ENCODE measurements at places on chromosomes 5 and 9.

GRCh38 chr5:29547236-29547865 is 1646.1 kb upstream of the CDH6 start:
- DNase-seq: no peak

DNA sequence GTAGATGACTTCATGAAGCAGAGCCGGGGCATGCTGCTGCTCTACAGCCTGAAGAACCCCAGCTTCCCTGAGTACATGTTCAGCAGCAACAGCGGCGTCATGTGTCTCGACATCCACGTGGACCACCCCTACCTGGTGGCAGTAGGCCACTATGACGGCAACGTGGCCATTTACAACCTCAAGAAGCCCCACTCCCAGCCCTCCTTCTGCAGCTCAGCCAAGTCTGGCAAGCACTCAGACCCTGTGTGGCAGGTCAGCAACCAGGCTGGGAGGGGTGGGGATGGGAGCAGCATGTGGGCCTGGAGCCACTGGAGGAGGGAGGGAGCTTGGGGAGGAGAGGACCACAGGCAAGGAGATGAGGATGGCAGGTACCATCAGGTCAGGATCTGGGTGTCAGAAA is 16.2 kb downstream of the ENHO start:
- no peak for DNase-seq

DNA sequence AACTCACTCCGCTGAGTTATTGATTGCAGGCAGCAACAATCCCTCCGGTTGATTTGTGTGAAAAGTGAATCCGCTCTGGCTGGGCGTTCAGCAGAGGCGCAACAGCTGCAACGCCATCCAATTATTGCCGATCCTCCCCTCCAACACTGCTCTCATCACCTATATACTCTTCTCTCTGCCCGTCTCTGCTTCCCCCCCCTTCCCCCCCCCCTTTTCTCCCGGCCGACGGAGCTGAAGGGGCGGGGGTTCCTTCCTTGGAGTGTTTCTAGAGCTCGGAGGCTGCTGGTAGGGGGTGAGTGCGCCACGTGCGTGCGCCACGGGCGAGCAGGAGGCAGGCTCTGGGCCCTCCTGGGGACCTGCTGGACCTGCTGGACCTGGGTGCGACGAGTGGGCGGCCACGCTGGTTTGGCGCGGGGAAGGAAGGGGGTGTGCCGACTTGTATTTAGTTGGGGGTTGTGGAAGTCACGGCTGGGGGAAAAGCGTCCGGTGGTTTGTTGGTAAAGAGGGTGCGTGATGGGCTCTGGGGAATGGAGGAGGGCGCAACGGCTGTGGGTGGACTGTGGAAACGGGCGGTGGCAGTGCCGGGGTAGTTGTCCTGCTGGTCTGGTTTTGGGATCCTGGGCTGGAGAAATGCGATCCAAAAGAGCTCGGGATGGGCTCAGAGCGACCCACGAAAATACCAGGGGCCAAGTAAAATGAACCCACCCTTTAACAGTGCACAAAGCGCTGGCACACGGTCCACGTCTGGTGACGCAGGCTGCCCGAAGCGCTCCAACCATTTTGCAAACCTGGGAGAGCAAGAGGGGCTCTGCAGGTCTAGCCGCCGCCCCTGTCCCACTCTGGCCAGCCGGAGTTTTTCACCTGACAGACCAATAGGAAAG is 6.4 kb upstream of the MEF2C start:
- DNase-seq: no peak

DNA sequence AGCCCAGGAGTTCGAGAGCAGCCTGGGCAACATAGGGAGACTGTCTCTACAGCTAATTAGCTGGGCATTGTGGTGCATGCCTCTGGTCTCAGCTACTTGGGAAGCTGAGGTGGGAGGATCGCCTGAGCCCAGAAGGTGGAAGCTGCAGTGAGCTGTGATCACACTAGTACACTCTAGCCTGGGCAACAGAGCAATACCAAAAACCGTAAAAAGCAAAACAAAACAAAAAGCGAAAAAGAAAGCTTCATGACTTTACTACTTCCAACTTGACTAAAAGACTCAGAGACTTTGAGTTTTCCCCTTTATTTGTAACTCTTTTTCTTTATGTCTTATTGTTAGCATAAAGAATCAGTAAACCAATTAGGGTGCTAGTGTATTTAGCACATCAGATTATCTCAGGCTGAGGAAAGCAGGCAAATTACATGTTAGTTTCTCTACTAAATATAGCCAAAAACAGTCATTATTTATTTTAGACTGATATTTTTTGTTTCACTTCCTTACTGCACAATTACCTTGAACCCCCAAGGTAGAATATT is 5.4 kb downstream of the RAD17 start:
- DNase-seq: no peak

GRCh38 chr5:75466006-75466716 is 45.3 kb downstream of the CERT1 start:
- no peak for DNase-seq

- no peak for DNase-seq
Observed at GRCh38 chr9:71295928-71296327, 174.5 kb upstream of the TRPM3 start.

DNA sequence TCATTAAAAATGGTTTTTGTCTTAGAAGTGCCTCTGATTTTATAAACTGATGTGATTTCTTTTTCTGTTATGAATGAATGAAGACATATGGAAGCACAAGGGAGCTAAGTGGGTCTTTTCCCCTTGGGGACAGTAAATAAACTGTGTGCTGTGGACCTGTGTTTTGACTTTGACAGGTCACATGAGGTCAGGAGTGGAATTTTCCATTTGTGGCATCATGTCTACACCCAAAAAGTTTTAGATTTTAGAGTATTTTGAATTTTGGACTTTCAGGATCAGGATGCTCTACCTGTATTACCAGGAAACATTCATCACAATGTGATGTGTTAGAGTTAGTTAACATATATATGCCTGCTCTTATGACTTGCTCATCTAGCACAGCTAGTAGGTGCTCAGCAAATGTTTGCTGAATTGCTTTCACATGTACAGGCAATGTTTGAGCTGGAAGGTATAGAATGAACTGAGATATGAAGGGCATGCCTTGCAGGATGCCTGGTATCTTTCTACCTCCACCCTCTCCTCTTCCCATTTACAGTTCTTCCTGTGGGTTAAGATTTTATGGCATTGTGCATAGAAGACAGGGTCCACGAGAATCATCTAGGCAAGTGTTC is 73.2 kb upstream of the NR3C1 start:
- DNase-seq: no peak

Measured in NB4 (cell line).